ENCODE measurements at places on chromosomes 3 and 15.

DNA sequence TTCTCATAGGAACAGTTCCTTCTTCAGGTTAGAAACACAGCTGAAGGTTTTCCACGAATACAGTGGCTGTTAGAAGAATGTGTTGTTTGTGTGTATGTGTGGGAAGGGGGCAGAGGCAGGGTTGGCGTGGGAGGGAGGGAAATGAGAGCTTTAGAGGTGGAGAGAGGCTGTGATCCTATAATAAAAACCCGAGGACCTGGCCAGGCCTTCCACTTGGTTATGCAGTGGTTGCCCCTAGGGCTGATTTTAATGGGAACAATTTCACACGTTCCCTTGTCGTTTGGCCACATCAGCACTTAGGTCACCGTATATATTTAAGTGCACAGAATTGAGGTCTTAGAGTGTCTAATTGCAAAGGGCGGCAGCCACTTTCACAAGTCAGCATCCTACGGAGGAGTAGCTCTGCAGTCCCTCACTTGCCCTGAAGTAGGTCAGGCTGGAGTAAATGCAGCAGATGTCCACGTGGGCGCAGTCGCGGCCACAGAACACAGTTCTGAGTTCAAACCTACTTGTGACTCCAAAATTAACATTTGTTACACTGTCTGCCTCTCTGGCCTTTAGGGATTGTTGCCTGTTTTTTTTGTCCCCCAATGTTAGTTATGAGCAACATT is 85.6 kb downstream of the PDCD6IP start:
- DNase-seq: peak; percentile 48

DNA sequence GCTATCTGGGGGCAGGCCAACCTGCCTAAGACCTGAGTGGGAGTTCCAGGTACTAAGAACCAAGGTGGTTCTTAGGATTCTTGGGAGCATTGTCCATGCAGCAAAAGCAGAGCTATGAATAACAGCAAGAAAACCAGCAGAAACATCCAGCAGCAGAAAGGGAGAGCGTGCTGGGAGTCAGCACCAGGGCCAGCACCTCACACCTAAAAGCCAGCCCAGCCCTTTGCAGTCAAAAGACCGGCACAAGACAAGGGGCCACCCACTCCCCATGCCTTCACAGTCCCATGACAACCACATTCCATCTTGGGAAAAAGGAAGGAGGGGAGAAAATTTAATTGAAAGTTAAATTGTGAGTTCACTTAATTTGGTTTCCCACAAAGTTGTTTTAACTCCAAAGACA is 364.9 kb downstream of the AGBL1 start:
- no peak for DNase-seq

- no peak for DNase-seq
Measured at GRCh38 chr3:21585216-21585740, 165.7 kb downstream of the ZNF385D start.

GRCh38 chr3:152961323-152961722 is 126.4 kb downstream of the P2RY1 start:
- DNase-seq: peak; percentile 15

- DNase-seq: no peak
Measured at GRCh38 chr15:75023872-75024636, 664 bp downstream of the PPCDC start.

GRCh38 chr3:124762661-124763011 is 32.4 kb downstream of the UMPS start:
- DNase-seq: no peak

- DNase-seq: no peak
Measured at GRCh38 chr3:40939741-40940130, 259.6 kb upstream of the CTNNB1 start.

DNA sequence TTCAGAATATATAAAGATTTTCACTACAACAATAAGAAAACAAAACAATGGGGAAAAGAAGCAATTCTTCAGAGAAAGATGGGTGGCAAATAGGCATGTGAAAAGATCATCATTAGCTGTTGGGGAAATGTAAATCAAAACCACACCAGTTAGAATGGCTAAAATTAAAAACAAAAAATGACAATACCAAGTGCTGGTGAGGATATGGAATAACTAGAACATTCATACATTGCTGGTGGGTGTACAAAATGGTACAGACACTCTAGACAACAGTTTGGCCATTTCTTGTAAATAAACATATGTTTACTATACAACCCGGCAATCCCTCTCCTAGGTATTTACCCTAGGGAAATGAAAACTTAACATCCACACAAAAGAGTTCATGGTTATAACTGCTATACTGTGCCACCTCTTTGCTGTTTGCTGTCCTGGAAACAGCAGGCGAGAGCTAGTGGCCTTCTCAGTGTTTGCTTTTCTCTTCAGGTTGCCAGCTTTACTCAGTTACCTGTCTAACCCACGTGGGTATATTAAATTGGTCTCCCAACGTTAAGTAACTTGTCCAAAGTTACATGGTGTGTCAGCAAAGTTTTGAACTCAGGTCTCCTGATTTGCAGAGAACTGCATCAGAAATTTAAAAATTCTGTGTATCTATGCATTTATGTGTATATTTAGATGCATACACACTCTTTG is 4.6 kb upstream of the NIT2 start:
- no peak for DNase-seq

GRCh38 chr3:81839504-81840094 is 78.2 kb upstream of the GBE1 start:
- DNase-seq: no peak

GRCh38 chr3:194277104-194277785 is 73.9 kb downstream of the CPN2 start:
- no peak for DNase-seq

- no peak for DNase-seq
Measured at GRCh38 chr3:163632722-163633121, 1445.6 kb downstream of the SI start.

GRCh38 chr15:92907229-92907628 is 7.1 kb downstream of the CHD2 start:
- DNase-seq: no peak

DNA sequence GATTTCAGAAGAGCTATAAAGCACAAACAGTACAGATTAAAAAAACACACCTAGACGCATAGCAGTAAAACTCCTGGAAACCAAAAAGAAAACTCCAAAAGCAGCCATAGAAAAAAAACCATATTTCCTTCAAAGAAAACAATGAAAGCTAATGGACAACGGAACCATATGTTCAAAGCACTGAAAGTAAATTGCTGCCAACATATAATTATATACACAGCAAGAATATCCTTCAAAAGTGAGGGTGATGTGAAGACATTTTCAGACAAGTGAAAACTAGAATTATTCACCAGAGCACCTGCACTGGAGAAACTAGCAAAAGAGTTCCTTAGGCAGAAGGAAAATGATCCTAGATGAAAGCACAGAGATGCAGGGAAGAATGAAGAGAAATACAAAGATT is 58.2 kb upstream of the PCSK6 start:
- no peak for DNase-seq

DNA sequence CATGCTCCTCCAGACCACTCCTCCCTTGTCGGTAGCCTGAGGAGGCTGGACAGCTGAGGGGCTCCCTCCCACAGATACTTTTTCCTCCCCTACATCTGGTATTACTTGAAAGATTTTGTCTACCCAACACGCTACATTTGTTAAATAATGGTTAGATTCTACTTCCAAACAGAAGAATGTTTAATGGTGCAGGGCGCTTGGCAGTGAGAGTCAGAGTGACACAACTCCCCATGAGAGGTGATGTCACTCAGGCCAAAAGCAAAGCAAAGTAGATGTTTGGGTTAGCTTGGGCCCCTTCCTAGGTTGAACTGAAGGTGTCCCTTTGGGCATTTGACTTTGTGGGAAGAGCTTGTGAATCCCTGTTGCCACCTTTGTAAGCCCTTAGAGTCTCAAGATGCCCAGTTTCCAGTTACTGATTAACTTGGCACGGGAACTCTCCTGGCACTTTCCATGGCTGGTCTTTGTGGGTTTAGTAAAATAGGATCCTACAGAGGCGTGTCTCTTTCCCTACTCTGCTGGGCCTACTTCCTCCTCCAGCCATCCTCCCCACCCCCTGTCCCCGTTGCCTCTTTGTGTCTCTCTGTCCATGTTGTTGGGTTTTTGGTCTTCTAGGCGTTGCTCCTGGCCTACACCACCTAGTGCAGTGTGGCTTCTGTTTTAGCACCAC is 5.6 kb downstream of the LIMD1 start:
- no peak for DNase-seq

DNA sequence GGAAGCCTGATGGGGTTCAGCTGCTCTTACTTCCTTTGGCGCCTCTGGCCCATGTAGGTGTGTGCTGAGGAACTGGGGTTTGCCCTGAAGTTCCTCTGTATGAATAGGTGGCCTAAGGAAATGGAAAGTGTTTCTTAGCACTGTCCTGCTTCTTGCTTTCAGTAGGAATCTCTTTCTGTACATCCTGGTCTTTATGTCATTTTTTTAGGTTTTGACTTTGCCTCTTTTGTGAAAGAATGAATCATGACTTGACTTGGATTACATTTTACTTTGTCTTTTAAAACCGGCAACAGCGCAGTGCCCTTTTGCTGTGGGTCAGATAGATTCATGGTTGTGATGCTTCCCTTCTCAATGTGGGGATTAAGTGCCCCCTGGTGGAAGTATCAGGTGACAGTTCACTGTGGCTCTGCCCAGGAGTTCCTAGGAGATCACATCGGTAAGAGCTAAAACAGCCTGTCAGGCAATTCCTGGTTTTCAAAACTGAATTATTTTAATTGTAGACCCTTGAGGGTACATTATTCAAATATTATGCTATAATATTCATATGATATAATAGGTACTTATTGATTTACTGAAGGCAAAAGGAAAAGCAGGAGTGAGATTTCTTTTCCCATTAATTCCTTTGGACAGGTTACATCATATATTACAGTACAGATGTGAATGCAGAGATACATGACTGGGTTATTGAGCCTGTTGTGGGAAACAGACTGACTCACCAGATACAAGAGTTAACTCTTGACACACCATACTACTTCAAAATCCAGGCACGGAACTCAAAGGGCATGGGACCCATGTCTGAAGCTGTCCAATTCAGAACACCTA is 95.4 kb downstream of the HCN4 start:
- DNase-seq: peak; percentile 67

GRCh38 chr3:184380627-184381260 is 890 bp downstream of the CHRD start:
- peak; percentile 47 for DNase-seq

GRCh38 chr15:90559119-90559518 is 29.4 kb downstream of the CRTC3 start:
- DNase-seq: no peak

DNA sequence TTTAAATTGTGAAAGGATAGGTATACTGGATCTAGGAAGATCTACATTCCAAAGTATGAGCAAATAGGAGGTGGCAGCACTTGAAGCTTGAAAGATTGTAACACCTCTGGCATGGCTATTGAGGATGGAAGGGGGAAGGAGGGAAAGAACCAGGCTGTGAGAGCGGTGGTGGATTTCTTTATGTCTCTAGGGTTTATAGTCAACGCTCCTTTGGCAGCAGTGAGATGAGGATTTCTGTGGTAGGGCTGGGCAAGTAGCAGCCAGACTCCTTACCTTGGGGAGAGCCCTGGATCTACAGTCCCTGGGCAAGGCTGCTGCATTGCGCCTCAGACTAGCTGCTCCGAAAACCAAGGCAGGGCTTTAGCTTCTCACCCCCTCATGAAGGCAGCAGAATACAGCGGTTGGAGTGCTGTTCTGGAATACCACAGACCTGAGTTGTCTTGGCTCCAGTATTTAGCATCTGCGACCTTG is 53.2 kb downstream of the MEF2A start:
- no peak for DNase-seq

- DNase-seq: no peak
Measured at GRCh38 chr3:125337506-125337905, 37.6 kb downstream of the ZNF148 start.

GRCh38 chr15:25268166-25268565 is 170.7 kb downstream of the UBE3A start:
- no peak for DNase-seq

GRCh38 chr3:54079730-54080325 is 42.5 kb upstream of the CACNA2D3 start:
- no peak for DNase-seq

GRCh38 chr3:55702822-55703221 is 215.7 kb upstream of the WNT5A start:
- DNase-seq: no peak

DNA sequence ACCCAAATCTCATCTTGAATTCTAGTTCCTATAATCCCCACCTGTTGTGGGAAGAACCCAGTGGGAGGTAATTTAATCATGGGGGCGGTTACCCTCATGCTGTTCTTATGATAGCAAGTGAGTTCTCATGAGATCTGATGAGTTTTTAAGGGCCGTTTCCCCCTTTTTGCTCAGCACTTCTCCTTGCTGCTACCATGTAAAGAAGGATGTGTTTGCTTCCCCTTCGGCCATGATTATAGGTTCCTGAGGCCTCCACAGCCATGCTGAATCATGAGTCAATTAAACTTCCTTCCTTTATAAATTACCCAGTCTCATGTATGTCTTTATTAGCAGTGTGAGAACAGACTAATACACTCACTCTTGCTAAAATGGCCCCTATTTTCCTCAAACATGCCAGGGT is 374.7 kb downstream of the TUSC7 start:
- DNase-seq: no peak

DNA sequence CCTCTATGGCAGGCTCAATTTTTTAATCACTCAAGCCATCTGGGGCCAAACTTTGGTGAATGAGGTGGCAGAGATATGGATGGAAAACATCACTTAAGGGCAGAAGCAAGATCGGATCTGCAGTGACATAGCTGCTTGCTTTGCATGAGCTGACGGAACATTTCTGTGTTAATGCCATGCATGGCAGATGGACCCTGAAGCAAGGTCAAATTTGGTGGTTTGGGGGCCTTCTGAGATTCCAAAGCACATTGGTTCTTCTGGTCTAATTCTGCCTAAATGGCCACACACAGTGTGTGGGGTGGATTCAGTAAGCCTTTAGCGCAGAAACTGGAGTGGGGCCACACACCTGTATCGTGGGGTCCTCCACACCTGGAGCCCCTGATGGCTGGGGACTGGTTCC is 38.3 kb upstream of the BCL2L10 start:
- DNase-seq: no peak

DNA sequence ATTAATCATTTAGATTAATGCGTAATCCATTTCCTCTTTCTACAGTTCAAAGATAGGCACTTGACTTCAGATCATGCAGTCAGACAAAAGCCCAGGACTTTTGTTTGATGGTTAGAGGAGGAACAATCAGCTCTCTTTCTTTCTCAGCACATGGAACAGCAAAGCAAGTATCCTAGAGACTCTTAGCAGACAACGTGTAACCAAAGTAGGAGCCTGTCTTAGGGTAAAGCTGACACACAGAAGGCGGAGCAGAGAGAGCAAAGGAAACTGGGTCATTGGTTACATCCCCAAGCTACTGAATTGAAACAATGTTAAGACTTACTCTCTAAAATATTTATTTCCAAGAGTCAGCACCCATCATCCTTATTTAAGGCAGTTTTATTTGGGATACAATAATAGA is 110.0 kb upstream of the HES1 start:
- no peak for DNase-seq

DNA sequence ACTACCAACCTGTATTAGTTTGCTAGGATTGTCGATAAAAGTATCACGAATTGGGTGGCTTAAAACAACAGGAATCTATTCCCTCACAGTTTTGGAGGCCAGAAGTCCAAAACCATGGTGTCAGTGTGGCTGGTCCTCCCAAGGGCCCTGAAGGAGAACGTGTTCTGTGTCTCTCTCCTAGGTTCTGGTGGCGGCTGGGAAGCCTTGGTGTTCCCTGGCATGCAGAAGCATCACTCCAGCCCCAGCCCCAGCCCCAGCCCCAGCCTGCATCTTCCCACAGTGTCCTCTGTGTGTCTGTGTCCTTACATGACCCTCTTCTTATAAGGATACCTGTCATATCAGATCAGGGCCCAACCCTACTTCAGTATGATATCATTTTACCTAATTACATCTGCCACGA is 272.5 kb upstream of the LYSMD4 start:
- DNase-seq: no peak

Data from HuH-7 (cell line).